Neuronal stem cell (in vitro differentiated cells): ENCODE measurements at places on chromosomes 7 and 10.
A peak's percentile ranks its signal among the peaks of the same experiment; 100 is the strongest.

DNA sequence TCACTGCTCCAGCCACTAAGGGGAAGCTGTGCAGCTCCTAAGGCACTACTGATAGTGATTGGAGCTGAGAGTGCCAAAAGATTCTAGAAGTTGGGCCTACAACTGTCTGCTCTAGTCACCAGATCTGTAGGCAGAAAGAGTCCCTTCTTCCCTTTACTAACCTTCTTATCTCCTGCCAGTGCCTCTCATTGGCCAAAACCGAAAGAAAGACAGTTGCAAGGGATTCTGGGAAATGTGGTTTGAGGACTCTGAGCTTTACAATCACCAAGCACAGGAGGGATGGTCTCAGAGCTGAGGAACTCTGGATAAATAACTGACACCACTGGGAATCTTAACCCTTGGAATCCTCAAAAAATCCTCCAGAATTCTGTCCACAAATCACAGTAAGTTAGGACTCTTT is 615.8 kb downstream of the CCSER2 start:
- no peak for DNase-seq
- H3K4me1 ChIP-seq = no peaks in the 10 kb centered on the region
- H3K4me3 ChIP-seq = no peak overlapping the region
- no peaks in the 10 kb centered on the region for H3K27me3 ChIP-seq
- no peaks in the 10 kb centered on the region for H3K36me3 ChIP-seq

- H3K27me3 ChIP-seq = no peaks in the 10 kb centered on the region
- H3K27ac ChIP-seq = no peak overlapping the region
- no peak for DNase-seq
- peaks cover 86% of the 10 kb centered on the region for H3K36me3 ChIP-seq
- no peak overlapping the region for H3K4me3 ChIP-seq
Measured at GRCh38 chr10:118687472-118687871, 67.3 kb downstream of the CACUL1 start.

GRCh38 chr7:10888861-10889260 is 84.8 kb upstream of the PHF14 start:
- no peaks in the 10 kb centered on the region for H3K36me3 ChIP-seq
- no peak for DNase-seq
- H3K4me3 ChIP-seq = no peak overlapping the region

DNA sequence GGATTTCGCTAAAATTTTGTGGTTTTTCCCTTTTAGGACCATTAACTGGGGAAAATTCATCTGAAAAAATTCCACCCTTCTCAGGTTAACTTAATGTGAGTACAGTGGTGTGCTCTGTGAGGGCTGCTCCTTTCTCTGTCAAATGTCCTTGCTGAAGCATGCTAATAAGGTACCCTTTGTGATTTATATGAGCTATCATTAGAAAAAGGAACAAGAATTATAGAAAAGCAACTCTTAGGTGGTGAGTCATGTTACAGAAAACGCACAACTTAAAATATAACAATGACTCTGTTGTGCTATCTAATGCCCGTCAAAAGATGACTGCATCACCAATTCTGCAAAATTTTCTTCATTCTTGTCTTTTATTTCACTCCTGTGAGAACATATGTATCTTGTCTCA is 162.0 kb upstream of the MAGI2 start:
- no peak overlapping the region for H3K27ac ChIP-seq
- H3K36me3 ChIP-seq = no peaks in the 10 kb centered on the region
- no peaks in the 10 kb centered on the region for H3K27me3 ChIP-seq
- DNase-seq = no peak
- H3K4me3 ChIP-seq = no peak overlapping the region

- H3K4me1 ChIP-seq = peaks cover 9% of the 10 kb centered on the region
- no peak for DNase-seq
- H3K36me3 ChIP-seq = peaks cover 22% of the 10 kb centered on the region
Measured at GRCh38 chr10:509361-510102, 179.9 kb downstream of the DIP2C start.

GRCh38 chr7:116777651-116778281 is 84.6 kb upstream of the CAPZA2 start:
- DNase-seq = no peak
- peaks cover 2% of the 10 kb centered on the region for H3K36me3 ChIP-seq
- H3K27ac ChIP-seq = no peak overlapping the region
- H3K4me3 ChIP-seq = no peak overlapping the region
- H3K27me3 ChIP-seq = no peaks in the 10 kb centered on the region
- peaks cover 5% of the 10 kb centered on the region for H3K4me1 ChIP-seq

DNA sequence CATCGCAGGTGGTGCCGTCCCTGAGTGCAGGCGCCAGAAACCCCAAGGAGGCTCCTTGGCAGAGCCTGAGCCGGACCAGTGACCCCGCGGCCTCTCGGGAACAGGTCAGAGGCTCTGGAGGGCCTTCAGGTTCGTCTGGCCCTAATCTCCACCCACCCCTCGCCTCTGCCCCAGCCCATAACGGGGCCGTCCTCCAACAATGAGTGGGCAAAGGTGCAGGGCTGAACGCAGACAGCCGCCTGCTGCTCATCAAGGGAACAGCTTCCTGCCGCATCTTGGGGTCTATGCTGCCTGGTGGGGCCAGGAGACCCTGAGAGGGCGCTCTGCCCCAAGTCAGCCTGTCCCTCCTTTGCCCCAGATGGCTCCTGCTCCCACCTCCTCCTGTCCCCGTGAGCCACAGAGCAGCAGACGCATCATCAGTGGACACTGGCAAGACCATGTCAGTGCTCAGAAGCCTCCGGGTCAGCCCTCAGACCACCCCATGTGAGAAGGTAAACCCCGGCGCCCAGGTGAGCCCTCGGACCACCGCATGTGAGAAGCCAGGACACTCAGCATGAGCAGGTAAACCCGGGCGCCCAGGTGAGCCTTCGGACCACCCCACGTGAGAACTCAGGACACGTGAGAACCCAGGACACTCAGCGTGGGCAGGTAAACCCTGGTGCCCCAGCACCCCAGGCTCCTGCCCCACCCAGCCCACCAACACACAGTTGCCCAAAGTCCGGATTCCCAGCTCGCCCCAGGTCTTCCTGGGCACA is 142.0 kb downstream of the PTPRN2 start:
- no peaks in the 10 kb centered on the region for H3K36me3 ChIP-seq
- no peaks in the 10 kb centered on the region for H3K4me1 ChIP-seq
- H3K27me3 ChIP-seq = peaks cover 4% of the 10 kb centered on the region
- H3K27ac ChIP-seq = no peak overlapping the region
- no peak overlapping the region for H3K4me3 ChIP-seq

GRCh38 chr7:29920491-29920890 is 69.1 kb downstream of the SCRN1 start:
- no peaks in the 10 kb centered on the region for H3K4me1 ChIP-seq
- H3K36me3 ChIP-seq = peaks cover 10% of the 10 kb centered on the region
- H3K4me3 ChIP-seq = no peak overlapping the region
- no peak overlapping the region for H3K27ac ChIP-seq

DNA sequence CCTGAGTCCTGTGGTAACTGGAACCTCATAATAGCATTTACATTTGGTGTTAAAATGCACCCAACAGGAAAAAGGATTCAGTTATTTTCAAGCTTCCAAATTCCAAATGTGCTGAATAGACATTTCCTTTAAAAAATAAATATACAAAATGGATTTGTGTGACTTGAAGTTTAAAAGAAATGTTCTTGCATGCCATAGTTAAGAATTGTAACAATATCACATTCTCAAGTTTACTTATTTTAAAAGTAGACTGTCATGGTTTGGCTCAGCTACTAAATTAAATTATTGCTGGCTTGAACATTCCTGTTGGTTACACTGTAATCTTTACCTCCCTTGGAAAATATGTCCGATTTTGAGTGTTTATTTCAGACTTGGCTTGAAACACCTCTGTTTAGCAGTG is 31.5 kb downstream of the BICC1 start:
- no peaks in the 10 kb centered on the region for H3K36me3 ChIP-seq
- no peak overlapping the region for H3K4me3 ChIP-seq
- no peak for DNase-seq
- H3K4me1 ChIP-seq = no peaks in the 10 kb centered on the region
- no peak overlapping the region for H3K27ac ChIP-seq

DNA sequence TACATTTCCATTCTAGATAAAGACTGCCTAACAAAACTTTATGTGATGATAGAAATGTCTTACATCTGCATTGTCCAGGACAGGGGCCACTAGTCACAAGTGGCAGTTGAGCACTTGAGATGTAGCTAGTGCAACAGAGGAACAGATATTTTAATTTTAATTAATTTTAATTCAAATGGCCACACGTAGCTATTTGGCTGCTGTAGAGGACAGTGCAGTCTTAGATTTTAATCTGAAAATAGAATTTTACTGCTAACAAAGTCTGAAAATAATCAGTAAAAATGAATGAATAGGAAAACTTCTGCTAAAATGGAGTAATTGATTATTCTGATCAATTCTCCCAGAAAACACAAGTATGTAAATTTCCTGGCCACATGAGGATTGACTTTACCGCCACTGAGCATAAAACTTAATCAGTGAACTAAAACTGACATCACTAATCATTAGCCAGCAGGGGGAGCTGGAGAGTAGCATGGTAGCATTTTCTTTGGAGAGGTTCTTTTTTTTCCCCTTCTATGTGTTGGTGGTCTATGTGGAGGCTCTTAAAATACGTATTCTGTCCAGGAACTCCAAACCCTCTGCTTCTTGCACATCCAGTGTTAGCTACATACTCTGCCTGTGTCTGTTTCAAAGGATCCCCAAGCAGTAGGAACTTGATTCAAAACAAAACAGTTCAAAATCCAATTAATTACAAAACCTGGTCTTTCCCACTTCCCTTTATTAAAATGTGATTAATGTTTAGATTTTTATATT is 52.1 kb downstream of the TSPAN12 start:
- no peaks in the 10 kb centered on the region for H3K4me1 ChIP-seq
- no peaks in the 10 kb centered on the region for H3K27me3 ChIP-seq
- peak; percentile 76 for DNase-seq
- H3K36me3 ChIP-seq = peaks cover 2% of the 10 kb centered on the region
- no peak overlapping the region for H3K4me3 ChIP-seq
- no peak overlapping the region for H3K27ac ChIP-seq

- peaks cover 12% of the 10 kb centered on the region for H3K36me3 ChIP-seq
- H3K27me3 ChIP-seq = no peaks in the 10 kb centered on the region
- peaks cover 29% of the 10 kb centered on the region for H3K4me1 ChIP-seq
- H3K4me3 ChIP-seq = no peak overlapping the region
- H3K27ac ChIP-seq = no peak overlapping the region
Measured at GRCh38 chr10:623014-623413, 66.5 kb downstream of the DIP2C start.

DNA sequence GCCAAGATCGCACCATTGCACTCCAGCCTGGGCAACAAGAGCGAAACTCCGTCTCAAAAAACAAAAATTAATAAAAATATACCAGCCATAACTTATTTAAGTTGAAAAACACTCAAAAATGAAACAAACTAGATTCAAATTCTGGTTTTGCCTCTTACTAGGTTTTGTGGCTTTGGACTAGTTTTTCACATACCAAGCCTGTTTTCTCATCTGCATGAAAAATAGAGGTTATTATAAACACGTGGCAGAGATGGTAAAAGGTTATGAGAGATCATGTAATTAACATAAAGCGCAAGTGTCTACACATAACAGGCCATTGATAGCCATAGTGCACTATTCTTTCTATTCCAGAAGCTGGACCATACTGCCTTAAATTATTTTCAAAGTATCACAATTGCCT is 35.5 kb upstream of the CABCOCO1 start:
- no peaks in the 10 kb centered on the region for H3K27me3 ChIP-seq
- DNase-seq = no peak
- no peaks in the 10 kb centered on the region for H3K36me3 ChIP-seq
- no peaks in the 10 kb centered on the region for H3K4me1 ChIP-seq

DNA sequence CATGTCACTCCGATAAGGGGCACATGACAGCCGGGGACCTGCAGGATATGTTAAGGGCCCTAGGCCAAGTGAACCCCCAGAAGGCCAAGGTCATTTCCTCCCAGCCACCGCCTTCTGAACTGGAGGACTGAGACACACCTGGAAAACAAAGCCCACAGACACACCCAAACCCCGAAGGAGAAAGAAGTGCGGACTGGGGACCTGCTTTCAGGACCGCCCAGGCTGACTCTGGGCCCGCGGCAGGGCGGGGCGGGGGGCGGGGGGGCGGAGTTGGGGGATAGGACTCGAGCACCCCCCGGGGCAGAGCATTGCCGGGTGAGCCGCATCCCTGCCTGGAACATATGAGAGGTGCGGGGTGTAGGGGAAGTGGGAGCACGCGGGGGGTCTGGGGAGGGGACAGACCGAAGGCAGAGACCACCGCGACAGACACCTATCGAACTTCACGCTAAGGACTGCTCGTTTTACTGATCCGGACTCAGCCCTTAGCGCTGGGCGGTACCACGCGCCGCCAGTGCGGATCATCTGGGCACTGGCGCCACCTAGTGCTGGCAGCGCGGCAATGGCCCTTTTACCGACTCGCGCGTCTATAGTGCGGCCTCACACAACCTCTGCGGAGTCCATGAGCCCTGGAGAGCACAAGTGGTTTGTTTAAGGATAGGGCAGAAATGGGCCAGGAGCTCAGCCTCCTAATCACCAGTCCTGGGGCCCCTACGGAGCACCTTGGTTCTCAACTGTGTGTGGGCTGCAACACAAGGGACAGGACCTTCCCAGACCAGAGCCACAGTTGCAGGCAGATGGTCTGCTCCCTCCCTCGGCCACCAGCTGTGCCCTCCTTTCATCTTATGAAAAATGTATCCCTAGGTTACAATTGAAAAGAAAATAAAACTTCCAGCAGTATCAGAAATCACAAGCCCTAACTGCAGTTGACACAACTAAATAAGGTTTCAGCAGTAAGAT is 157.6 kb downstream of the HERPUD2 start:
- H3K36me3 ChIP-seq = no peaks in the 10 kb centered on the region
- H3K4me3 ChIP-seq = peak overlapping the region; percentile 74
- H3K27ac ChIP-seq = no peak overlapping the region
- no peaks in the 10 kb centered on the region for H3K4me1 ChIP-seq
- peak; percentile 71 for DNase-seq

DNA sequence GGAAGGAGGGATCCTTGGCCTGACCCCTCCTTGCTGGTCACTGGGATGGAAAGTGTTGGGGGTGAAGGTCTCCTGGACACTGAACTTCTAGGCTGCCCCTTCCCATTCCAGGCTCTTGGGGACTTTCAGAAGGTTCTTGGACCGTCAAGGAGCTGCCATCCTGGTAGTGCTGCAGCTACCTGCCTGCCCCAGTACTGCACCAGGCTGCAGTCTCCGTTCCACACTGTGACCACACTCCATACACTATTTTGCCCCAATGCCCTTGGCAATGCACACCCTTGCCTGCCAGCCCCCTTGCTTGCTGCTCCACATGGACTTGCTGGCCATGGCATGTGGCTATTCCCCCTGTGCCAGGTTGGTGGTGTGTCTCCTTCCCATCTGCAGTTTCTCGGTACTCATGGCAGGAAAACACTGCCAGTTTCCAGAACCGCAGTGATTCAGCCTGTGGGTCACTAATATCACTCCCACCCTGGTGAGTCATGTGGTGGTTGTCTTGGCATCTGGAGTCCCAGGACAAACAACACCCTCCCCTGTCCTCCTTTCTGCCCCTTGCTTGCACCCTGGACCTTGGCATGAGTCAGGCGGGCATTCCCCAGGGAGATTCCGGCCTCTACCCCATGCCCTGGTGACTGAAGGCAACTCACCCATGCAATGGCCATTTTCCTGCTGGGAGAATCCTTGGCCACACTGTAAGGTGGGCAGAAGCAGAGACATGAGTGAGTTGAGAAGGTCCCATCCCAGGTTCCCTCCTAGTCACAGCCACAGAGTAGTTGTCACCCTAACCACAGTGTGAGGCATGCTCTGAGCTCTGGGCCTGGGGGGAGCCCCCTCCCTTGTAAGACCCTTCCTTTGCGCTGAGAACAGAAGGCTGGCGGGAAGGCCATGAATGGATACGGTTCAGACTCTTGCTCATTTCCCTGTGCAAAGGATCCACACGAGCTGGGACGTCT is 32.8 kb downstream of the GOLGA7B start:
- no peak overlapping the region for H3K27ac ChIP-seq
- H3K27me3 ChIP-seq = no peaks in the 10 kb centered on the region
- DNase-seq = no peak
- H3K4me1 ChIP-seq = no peaks in the 10 kb centered on the region
- no peak overlapping the region for H3K4me3 ChIP-seq
